Activated CD8-positive, alpha-beta memory T cell treated with anti-CD3 and anti-CD28 coated beads, Interleukin-2, amount 10 ng/mL, durations not matched to agents 7 days and 5 days (primary cell): ENCODE measurements at places on chromosomes 11 and 22. TPM values are rescaled to one million over a fixed set of nuclear protein-coding genes. Genes with fewer than 3 reads are reported as not detected.

DNA sequence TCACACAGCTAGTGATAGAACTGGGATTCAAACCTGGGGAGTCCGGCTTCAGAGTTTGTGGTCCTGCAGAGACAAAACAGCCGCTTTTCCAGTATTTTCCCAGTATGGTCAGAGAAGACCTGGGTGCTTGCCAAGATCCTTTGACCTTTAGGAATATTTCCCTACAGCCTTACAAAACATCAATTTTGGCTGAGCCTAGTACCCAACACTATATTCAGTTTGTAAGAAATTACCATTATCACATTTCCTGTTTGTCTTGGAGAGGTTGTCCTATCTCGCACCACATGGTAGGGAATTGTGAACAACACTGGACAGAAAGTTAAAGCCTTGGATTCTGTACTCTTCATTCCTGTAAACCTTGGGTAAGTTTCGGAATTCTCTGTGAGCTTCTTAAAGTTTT lies 10.7 kb upstream of the NEU3 start:
- H3K36me3 ChIP-seq: peaks cover 51% of the 10 kb centered on the region
- H3K27ac ChIP-seq: no peak overlapping the region
- H3K4me1 ChIP-seq: peaks cover 10% of the 10 kb centered on the region
- DNase-seq: no peak

DNA sequence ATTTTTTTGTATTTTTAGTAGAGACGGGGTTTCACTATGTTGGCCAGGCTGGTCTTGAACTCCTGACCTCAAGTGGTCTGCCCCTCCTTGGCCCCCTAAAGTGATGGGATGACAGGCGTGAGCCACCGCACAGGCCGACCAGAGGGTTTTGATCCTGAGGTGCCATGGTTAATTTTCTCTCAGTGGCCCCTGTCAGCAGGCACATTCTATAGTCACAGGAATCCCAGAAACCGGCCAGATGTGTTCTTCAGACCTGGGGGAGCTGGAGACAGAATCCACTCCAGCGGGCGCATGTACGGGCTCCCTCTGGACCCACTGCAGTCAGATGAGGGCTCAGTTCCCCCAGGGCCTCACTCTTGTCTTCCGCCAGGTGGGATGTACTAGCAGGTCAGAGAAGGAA lies 17.0 kb downstream of the IGLL1 start:
- H3K4me3 ChIP-seq: no peak overlapping the region
- H3K4me1 ChIP-seq: peaks cover 6% of the 10 kb centered on the region
- no peak for DNase-seq
- H3K36me3 ChIP-seq: no peaks in the 10 kb centered on the region

GRCh38 chr22:49236541-49237075 lies 591.1 kb downstream of the BRD1 start:
- no peak for DNase-seq
- H3K27me3 ChIP-seq: no peaks in the 10 kb centered on the region
- no peak overlapping the region for H3K4me3 ChIP-seq
- H3K36me3 ChIP-seq: no peaks in the 10 kb centered on the region
- H3K27ac ChIP-seq: no peak overlapping the region

GRCh38 chr11:18522388-18522787 lies 4.4 kb downstream of the TSG101 start:
- H3K36me3 ChIP-seq: peaks cover 24% of the 10 kb centered on the region
- no peak overlapping the region for H3K4me3 ChIP-seq
- no peak for DNase-seq
- H3K27me3 ChIP-seq: peaks cover 3% of the 10 kb centered on the region
- no peak overlapping the region for H3K27ac ChIP-seq
- H3K4me1 ChIP-seq: peaks cover 24% of the 10 kb centered on the region

- H3K4me3 ChIP-seq: no peak overlapping the region
- no peak overlapping the region for H3K27ac ChIP-seq
- DNase-seq: no peak
- no peaks in the 10 kb centered on the region for H3K27me3 ChIP-seq
These were observed 37.9 kb downstream of the SWAP70 start for GRCh38 chr11:9701799-9702198.

DNA sequence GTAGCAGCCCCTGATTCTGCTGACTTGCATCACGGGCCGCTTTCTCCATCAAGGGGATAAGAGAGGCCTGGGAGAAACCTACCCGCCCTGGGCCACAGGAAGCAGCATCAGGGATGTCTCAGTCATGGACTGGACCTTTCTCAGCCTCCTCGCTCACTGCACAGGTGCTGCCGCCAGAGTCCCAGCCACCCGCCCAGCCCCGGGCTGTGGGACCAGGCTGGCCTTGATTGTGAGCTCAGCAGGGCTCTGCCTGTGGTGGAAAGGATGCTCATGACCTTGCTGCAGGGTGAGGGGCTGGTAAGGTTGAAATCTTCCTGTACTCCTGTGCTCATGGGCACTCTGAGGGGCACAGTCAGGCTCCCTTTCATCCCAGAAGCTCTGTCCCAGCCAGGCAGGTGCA lies 26.0 kb upstream of the GGTLC2 start:
- no peak overlapping the region for H3K27ac ChIP-seq
- no peak overlapping the region for H3K4me3 ChIP-seq
- H3K36me3 ChIP-seq: no peaks in the 10 kb centered on the region
- peaks cover 10% of the 10 kb centered on the region for H3K4me1 ChIP-seq
- no peak for DNase-seq
- H3K27me3 ChIP-seq: no peaks in the 10 kb centered on the region

DNA sequence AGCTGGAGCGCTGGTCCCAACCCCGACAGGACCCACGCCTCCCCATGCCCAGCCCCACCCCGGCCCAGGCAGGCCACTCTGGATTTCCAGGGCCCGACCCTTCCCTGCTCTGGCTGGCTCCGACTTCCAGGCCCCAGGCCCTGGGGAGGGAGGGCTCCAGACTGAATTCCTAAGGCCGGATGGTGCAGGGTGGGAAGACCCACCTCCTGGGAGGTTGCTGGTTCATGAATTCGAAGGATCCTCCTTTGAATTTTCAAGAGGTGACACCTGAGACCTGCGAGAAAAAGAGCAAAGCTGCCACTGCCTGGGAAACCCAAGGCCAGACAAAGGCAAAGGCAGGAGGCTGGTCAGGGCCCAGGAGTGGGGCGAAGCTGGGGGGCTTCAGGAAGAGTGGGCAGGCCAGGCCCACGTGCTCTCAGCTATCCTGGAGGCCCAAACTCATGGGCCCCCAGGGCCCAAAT lies 47.0 kb upstream of the LINC01488 start:
- no peaks in the 10 kb centered on the region for H3K4me1 ChIP-seq
- no peak overlapping the region for H3K4me3 ChIP-seq
- no peak for DNase-seq
- H3K27ac ChIP-seq: no peak overlapping the region

DNA sequence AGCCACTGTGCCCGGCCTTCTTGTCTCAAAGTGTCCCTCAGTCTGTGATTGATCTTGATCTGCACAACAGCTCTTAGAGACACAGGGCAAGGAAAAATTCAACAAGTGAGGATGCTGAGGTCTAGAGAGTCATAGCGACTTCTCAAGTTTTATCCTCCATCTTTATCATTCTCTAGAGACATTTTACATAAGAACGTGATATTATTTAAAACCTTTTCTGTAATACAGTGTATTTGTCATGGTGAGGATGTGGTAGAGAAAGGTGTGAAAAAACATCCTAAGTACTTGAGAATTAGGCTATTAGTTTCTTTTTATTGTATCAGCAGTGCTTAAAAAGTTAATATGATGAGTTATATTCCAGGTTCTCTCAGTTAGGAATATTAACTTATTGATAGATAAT lies 50.2 kb downstream of the EMSY start:
- H3K4me3 ChIP-seq: no peak overlapping the region
- peak overlapping the region; percentile 11 for H3K27ac ChIP-seq
- peaks cover 25% of the 10 kb centered on the region for H3K36me3 ChIP-seq

DNA sequence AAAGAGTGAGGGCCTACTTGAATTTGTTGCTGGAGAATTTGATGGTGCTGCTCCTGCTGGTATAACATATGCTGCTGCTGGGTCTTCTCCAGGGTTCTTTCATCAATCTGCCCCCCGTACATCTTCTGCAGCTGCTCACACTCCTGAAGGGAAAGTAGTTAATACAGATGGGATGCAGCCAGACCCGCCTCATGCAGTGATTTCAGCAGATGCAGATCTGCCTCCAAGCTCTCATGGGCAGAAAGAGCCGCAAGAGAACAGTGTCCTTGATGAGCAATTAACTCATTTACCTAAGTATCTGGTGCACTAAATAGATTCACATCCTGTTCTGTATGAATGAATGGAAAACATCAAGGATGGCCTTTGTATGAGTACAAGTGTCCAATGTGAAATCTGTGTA lies 24.8 kb upstream of the APOA1 start:
- DNase-seq: no peak
- H3K27me3 ChIP-seq: no peaks in the 10 kb centered on the region
- no peak overlapping the region for H3K27ac ChIP-seq
- H3K4me3 ChIP-seq: no peak overlapping the region
- peaks cover 44% of the 10 kb centered on the region for H3K36me3 ChIP-seq

DNA sequence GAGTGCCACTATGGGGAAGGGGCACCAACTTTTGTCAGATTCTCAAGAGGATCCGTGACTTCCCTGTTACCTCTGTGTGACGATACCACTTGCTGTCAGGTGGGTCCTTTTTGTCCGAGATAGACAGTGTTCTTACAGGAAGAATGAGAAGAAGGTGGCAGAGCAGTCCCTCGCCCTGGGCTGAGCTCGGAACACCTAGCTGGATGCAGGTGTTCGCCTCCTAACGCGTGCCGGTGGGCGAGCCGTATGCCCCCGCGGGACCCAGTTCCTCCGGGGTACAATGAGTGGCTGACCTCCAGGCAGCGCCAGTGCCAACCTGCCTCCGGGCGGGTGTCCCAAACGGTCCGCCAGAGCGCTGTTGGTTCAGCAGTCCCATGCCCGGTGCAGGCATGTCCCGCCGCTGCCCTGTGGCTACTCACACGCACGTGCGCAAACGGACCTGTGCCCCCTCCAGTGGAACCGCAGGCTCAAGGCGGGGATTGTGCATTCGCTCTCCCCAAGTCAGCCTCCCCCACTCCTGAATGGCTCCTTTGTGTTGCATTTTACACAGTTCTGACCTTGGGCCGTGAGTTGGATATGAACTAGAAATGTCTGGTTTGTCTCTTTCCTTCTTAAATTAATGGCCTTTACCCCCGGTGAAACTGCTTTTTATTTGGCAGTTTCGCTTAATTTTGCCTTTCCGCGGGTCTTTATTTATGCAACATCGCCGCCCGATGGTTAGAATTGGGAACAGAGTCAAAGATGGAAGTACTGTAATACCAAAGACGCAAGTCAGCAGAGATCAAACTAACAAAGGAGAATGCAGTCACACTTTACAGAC lies 1.1 kb upstream of the ABTB2 start:
- H3K4me3 ChIP-seq: peak overlapping the region; percentile 75
- H3K27ac ChIP-seq: peak overlapping the region; percentile 83
- H3K36me3 ChIP-seq: peaks cover 1% of the 10 kb centered on the region
- peaks cover 57% of the 10 kb centered on the region for H3K27me3 ChIP-seq
- DNase-seq: peak; percentile 85

- no peaks in the 10 kb centered on the region for H3K4me1 ChIP-seq
- no peaks in the 10 kb centered on the region for H3K27me3 ChIP-seq
These were observed 98.2 kb upstream of the NAV2 start for GRCh38 chr11:19614370-19614940.

DNA sequence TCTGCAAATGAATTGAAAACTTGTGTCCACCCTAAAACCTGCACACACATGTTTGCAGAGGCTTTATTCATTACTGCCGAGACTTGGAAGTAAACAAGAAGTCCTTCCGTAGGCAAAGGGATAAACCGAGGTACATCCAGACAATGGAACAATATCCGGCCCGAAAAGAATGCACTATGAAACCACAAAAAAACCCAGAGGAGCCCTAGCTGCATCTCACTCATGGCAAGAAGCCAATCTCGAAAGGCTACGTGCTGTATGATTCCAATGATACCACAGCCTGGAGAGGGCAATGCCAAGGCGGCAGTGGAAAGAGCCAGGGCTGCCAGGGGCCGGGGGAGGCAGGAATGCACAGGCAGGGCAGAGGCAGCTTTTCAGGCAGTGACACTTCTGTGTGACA lies 3.2 kb upstream of the MRPL23 start:
- peaks cover 5% of the 10 kb centered on the region for H3K4me1 ChIP-seq
- H3K36me3 ChIP-seq: no peaks in the 10 kb centered on the region
- no peaks in the 10 kb centered on the region for H3K27me3 ChIP-seq
- no peak overlapping the region for H3K4me3 ChIP-seq
- no peak overlapping the region for H3K27ac ChIP-seq

- DNase-seq: peak; percentile 46
- H3K36me3 ChIP-seq: no peaks in the 10 kb centered on the region
- peaks cover 39% of the 10 kb centered on the region for H3K27me3 ChIP-seq
These were observed 722 bp upstream of the GUCY1A2 start for GRCh38 chr11:107018902-107019493.

GRCh38 chr11:61745781-61746441 lies 6.5 kb upstream of the MYRF start:
- H3K27ac ChIP-seq: no peak overlapping the region
- no peak for DNase-seq
- no peak overlapping the region for H3K4me3 ChIP-seq
- H3K36me3 ChIP-seq: no peaks in the 10 kb centered on the region
- H3K4me1 ChIP-seq: no peaks in the 10 kb centered on the region

DNA sequence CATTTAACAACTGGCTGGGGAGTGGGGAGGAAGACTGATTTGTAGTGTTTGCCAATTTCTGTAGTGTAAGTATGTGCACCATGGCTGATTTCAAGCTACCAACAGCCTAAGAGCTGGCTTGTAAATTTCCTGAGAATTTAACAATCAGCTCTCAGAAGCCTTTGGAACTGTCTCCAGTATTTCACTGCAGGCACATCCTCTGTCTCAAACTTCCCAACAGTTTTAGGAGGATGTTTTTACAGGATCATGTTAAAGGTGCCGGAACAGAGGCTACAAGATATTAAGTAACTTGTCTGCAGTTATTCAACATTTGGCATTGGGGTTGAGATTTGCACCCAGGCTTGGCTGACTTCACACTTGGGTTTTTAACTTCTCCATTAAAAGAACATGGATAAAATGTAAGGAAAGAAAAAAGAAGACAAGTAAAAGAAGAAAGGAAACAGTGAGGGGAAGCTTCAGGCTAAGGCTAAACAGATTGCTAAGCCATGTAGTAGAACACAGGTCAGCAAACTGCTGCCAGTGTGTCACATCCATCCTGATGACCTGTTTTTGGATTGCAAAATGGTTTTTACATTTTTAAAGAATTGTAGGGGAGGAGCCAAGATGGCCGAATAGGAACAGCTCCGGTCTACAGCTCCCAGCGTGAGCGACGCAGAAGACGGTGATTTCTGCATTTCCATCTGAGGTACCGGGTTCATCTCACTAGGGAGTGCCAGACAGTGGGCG lies 204.8 kb upstream of the SESN3 start:
- no peaks in the 10 kb centered on the region for H3K36me3 ChIP-seq
- no peak overlapping the region for H3K27ac ChIP-seq
- DNase-seq: no peak
- H3K4me3 ChIP-seq: no peak overlapping the region
- H3K27me3 ChIP-seq: peaks cover 15% of the 10 kb centered on the region
- peaks cover 5% of the 10 kb centered on the region for H3K4me1 ChIP-seq

INPP5J gene
- not detected for total RNA-seq

ZNF143 gene
- total RNA-seq: 44.2 TPM

ACR gene
- total RNA-seq: not detected

ARHGAP20 gene
- 0.02 TPM for total RNA-seq

TKFC gene
- 42.3 TPM for total RNA-seq

NXPE4 gene
- total RNA-seq: not detected

NUP160 gene
- total RNA-seq: 60.0 TPM

FERMT3 gene
- 210 TPM for total RNA-seq
